ENCODE measurements at places on chromosomes 6 and 20.

- no peak for DNase-seq
Measured at GRCh38 chr6:29567991-29568390, 8.5 kb upstream of the UBD start.

DNA sequence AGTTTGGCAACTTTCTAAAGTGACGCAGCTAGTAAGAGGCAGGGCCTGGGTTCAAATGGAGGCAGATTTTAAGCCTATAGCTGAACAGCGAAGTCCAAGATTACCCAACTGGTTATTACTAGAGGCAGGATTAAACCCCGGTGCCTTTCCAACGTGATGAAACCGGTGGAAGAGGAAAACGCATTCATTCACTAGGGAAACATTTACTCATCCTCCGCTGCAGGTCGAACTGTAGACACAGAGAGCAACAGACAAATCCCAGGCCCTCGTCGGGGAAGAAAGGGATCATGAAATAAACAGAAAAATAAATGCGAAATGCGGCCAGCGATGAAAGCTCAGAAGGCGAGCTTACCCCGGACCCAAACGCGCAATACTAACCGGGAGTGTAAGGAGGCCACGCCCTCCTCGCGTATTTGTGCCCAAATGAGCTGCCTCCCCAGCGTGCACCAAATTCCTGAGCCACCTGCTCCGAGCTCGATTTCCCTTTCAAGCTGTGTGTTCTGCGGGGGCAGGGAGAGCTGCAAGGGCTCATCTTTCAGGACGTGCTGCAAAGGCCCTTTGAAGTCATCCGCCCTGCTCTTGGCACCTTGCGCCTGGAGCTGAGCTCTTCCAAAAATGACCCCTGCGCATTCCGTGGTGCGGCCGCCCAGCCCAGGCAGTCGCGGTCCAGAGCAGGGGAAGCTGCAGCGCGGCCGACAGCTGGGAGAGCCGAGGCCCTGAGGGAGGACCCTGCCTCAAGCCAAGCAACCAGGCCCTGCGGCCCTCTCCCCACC lies 46.9 kb downstream of the PDYN start:
- no peak for DNase-seq

DNA sequence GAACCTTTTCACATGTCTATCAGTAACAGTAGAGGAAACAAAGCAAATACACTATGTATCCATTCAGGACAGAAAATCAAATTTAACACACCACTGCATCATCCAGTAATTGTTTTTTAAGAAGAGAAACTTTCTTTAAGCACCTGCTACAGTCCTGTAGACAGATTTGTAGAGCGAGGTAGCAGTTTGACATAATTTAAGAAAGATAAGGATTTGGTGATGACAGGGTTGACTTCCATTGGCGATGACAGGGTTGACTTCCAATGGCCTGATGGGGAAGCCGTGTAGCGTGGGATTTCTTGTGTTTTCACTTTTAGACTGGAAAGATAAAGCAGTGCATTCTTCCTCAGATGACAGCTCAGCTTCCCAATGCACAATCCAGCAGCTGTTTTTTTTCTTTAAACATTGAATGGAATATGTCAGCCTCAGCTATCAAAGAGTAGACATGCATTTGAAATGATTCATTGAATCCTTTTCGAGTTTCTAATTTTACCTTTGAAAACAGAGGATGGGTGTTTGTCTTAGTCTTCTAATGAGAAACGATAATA lies 68.5 kb downstream of the ECT2L start:
- DNase-seq = no peak

DNA sequence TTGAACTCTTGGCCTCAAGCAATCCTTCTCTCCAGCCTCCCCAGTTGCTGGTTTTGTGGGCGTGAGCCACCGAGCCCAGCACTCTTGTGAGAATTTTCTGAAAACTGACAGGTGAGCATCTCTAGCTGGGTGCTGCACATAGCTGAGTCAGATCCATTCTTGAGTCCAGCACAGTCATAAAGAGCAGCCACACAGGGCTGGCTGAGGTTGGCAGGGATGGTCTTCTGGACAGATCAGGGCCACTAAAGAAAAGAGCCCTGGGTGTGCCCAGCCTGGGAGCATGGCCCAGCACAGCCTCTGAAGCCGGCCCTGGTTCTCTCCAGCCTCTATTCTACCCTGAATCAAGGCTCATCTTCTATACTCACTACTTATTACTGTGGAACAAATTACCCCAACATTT lies 11.5 kb downstream of the DLGAP4 start:
- no peak for DNase-seq

DNA sequence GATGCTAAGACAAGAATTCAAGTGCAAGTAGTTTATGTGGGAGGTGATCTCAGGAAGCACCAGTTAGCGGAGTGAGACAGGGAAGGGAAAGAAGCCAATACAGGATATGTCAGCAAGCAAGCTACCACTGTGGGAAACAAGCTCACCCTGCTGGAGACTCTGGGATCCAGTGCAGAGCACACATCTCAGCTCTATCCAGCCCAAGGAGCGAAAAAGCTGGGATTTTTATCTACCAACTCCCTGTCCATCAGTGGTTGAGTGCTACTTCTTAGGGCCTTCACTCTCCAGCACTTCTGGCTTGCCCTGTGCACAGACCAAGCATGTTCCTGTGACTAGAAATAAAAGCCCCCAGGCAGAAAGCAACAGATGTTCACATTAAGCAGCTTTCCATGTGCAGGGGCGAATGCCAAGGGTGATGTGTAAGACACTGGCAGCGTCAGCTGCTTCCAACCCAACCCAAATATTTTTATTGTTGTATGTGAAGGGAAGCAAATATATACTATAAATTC lies 10.8 kb upstream of the RNF24 start:
- DNase-seq = peak; percentile 69

GRCh38 chr6:13248584-13248985 lies 79.8 kb downstream of the TBC1D7 start:
- no peak for DNase-seq

DNA sequence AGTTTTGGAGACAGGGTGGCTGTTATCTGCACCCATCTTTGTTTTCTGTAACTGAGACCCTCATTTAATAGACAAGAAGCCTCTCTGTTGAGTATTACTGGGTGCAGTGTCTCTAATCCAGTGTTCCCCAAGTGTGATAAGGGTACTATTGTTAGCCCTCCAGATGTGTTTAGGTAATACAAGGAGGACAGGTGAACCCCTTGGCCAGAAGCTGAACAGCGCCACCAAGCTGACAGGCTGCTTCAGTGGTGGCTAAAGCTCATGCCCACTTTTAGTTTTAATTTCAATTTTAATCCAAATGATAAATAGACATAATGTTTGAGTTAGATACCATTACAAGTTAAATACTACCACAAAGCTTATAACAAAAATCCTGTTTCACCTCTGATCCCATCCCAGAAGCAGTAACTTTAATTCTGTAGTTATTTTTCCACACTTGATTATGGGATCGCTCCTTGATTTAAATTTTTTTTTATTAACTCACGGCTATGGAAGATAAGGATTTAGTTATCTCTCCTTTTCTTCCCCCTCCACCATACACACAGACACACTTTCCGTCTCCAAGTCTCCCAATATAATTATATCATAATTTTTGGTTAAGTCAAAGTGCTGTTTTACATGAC lies 8.4 kb upstream of the STK35 start:
- no peak for DNase-seq

- no peak for DNase-seq
Measured at GRCh38 chr6:108556866-108557493, 3.7 kb upstream of the FOXO3 start.

DNA sequence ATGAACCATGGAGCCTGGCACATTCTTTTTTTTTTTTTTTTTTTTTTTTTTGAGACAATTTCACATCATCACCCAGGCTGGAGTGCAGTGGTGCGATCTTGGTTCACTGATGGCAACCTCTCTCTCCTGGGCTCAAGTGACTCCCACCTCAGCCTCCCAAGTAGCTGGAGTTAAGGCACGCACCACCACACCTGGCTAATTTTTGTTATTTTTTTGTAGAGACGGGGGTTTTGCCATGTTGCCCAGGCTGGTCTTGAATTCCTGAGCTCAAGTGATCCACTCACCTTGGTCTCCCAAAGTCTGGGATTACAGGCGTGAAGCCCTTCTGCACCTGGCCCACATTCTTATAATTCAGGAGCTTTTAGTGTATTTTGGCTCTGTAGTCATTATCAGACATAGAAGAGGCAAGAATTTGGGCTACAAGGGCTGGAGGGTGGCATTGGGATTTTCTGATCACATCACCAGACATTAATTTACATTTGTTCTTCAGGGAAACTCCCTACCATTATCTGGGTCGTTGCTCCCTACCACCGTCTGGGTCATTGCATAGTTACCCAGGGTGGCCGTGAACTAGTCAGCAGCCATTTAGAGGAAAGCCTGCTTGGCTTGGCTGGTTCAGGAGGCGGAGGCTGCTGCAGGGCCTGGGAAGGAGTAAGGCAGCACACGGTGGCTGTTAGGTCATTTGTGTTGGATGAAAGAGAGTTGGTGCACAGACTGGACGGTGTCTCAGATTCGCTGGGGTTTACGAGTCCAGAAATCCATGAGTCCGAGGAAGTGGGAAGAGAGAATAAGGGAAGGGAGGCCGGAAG lies 17.6 kb downstream of the ARID1B start:
- no peak for DNase-seq

- DNase-seq = no peak
Measured at GRCh38 chr20:51220293-51220706, 197.4 kb upstream of the KCNG1 start.

GRCh38 chr6:22821664-22822320 lies 252.4 kb downstream of the HDGFL1 start:
- DNase-seq = peak; percentile 61

GRCh38 chr20:46132705-46133120 lies 14.6 kb downstream of the CD40 start:
- DNase-seq = peak; percentile 41

DNA sequence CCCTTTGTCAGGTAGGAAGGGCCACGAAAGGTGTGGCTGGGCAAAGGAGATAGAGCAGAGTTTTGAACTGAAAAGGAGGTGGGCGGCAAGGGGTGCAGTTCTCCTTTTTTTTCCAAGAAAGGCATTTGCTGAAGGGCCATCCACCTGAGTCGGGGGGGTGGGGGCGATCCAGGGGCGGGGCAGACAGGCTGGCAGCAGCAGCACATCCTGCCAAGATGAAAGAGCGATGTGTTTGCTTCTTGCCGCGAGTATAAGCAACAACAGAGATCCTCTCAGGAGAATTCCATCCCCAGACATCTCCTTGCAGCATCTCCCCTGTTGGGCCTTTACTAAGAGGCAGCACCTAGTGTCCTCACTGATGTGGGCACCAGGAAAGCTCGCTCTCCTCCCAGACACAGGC lies 516.5 kb downstream of the CD83 start:
- DNase-seq = no peak

DNA sequence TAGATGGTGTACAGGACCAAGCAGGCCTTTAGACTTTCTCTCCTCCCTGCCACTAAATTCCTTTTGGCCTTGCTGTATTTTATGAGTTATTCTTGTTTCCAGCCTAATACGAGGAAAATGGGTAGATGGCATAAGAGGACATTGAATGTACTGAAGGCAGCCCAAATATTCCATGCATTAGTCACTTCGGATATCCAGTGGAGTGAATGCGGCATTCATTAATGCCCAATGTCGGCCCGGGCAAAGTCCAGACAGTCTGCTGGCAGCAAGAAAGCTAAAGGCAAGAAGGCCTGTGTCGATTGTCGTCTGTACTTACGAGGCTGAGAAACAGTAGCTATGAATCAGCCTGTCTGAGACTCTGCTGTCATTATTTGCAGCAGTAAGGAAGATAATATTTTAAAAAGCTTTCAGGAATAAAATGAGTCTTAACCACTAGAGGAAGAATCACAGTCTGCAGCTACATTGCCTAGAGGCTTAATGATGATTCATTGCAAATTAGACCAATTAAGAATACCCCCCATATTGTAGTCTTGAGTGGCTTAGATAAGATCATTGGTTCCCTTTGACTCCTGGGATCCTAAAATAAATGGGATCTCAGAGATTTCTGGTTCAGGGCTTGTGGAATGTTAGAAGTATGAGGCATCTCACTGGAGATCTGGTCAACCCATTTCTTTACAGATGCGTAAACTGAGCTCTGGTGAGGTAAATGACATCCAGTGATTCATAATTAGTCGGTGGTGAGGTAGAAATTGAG lies 534.1 kb upstream of the JAG1 start:
- peak; percentile 73 for DNase-seq

GRCh38 chr6:4133941-4134838 lies 1.2 kb downstream of the ECI2 start:
- DNase-seq = peak; percentile 24
